ENCODE measurements at places on chromosomes 5 and 9.
A peak's percentile ranks its signal among the peaks of the same experiment; 100 is the strongest.

DNA sequence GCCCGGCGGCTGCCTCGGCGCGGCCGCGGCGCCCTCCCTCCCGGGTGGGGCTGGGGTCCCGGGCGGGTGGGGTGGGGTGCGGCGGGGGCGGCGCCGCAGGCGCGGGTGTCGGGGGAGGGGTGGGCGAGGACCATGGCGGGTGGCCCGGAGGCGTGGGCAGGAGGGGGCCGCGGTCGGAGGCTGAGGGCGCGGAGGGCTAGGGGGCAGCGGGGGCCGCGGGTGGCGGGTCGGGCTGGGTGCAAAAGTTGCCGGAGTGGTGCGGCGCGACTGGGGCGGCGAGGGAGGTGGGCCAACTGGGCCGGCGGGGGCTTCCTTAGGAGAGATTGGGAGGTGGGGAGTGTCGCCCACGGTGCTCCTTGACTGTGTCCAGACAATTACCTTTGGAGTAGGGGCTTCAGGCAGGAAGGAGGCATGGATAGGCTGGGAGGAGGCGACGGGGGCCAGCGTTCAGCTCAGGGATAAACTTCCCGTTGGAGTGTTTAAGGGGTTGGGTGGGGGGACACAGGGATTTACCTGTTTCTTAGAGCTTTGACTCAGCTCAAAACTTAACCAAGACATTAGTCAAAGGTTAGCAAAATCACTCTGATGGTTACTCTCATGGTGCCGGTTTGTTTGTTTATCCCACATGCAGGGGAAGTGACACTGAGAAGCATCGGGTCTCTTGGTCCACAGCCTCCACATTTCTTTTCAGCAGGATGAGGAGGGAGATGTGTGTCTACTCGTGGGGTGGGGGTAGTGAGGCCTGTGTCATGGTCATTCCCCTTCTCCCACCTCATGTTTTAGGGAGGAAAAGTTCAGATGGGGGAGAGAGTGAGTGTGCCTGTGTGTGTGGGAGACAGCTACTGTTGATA lies 859 bp downstream of the CSNK1G3 start:
- peak overlapping the region; percentile 91 for H3K4me3 ChIP-seq
- H3K27me3 ChIP-seq, result no peaks in the 10 kb centered on the region
- H3K36me3 ChIP-seq, result no peaks in the 10 kb centered on the region
- H3K4me1 ChIP-seq, result peaks cover 25% of the 10 kb centered on the region
- DNase-seq, result no peak
- peak overlapping the region; percentile 96 for H3K27ac ChIP-seq

- no peaks in the 10 kb centered on the region for H3K36me3 ChIP-seq
- DNase-seq, result no peak
- H3K4me3 ChIP-seq, result no peak overlapping the region
- no peak overlapping the region for H3K27ac ChIP-seq
Observed at GRCh38 chr5:12636209-12636608, 732.0 kb upstream of the CTNND2 start.

DNA sequence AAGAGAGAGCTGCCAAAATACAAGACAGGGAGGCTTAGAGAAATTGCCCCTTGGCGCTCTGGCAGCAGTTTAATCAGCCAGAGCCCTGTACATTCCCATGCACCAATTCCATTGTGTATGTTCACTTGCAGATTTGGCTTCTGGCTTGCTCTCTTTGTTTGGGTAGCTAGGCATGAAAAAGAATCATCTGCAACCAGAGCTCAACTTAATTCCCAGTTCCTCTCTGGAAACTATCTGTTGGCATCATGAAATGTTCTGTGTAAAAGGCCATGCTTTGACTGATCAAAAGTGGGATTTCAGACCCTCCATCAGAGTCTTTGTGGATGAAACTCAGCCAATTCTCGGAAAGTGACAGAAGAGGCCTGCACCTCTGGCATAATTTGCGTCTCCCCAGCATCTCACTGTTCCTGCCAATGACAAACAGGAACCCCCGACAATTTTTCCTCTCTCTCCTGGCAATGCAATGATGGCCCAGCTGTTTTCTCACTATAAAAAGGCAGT lies 53.8 kb upstream of the RAD23B start:
- H3K4me3 ChIP-seq, result no peak overlapping the region
- no peak overlapping the region for H3K27ac ChIP-seq
- H3K27me3 ChIP-seq, result no peaks in the 10 kb centered on the region
- H3K4me1 ChIP-seq, result no peaks in the 10 kb centered on the region
- DNase-seq, result no peak

- no peak for DNase-seq
- no peaks in the 10 kb centered on the region for H3K27me3 ChIP-seq
- peaks cover 5% of the 10 kb centered on the region for H3K4me1 ChIP-seq
- no peak overlapping the region for H3K4me3 ChIP-seq
Observed at GRCh38 chr5:64688391-64688790, 1.9 kb upstream of the SHISAL2B start.

- H3K4me1 ChIP-seq, result peaks cover 44% of the 10 kb centered on the region
- H3K36me3 ChIP-seq, result no peaks in the 10 kb centered on the region
- H3K27ac ChIP-seq, result peak overlapping the region; percentile 87
- H3K27me3 ChIP-seq, result no peaks in the 10 kb centered on the region
- no peak for DNase-seq
Observed at GRCh38 chr9:110935829-110936228, 102.4 kb downstream of the LPAR1 start.

Measured in thoracic aorta (tissue), 2 donors.